ENCODE measurements at places on chromosomes 5 and 9.

DNA sequence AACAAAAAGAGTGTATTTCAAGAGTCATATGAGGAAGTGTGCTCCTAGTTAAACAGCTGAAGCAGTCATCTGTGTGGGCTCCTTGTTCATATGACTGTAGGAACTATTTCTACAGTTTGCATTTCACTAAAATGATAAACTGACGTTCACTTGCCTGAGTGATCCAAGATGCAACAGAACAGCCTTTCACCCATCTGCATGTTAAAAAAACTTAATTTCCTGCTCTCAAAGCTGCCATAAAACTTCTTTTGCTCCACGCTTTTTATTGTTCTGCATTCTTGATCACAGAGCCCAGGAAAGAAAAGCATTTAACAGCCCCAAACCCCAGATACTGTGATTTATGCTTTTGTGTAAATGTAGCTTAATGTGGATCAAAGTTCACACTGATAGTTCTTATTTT, 43.9 kb downstream of the ZNF608 start:
- no peak for DNase-seq

- no peak for DNase-seq
These were observed 3.1 kb downstream of the DMRTA1 start for GRCh38 chr9:22449719-22450118.

DNA sequence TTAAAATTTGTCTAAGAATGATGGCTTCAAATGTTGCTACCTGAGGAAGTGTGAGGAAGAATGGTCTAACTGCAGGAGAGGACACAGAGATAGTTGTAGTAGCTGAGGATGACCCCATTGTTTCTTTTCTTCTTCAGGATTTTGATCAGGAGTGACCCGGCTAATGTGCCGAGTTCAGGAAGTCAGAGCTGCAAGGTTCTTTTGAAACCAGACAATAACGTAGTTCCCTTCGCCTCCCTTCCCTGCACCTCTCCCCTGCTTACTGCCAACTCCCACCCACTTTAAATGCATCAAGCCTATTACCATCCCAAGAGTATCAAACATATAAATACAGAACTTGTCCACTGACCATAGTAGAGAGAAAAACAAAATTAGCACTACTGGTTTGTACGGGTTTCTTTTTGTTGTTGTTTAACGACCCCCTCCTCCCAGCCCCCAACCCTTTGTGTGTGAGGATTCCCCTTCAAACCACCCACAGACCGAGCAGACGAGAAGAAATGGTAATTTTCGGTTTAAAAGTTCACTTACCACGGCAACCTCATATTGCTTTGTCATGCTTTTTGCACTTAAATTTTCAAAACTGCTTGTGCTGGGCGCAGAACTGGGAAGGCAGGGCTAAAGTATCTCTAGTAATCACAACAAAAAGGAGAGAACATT, 23.5 kb upstream of the ELAVL2 start:
- no peak for DNase-seq

DNA sequence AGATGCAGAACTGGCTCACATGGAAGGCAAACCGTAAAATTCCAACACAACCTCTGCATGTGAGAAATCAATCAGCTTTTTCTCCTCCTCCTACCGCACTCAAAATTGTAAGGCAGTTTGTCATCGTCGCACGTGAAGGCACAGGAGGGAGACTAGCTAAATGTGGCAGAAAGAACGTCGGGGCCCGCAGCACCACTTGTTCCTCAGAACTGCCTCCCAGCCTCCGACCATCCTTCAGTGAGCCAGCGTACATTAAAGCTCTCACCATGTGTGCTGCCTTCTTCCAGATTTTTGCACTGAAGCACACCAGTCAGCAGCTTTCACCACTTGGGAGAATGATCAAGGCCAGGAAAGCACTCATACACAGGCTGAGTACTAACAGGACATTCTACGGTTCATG, 105.9 kb downstream of the RFX3 start:
- DNase-seq, result no peak

GRCh38 chr5:168946363-168946762, 354.6 kb downstream of the SLIT3 start:
- peak; percentile 36 for DNase-seq

All from NCI-H345 (cell line).